ENCODE measurements at places on chromosomes 1 and 21.

DNA sequence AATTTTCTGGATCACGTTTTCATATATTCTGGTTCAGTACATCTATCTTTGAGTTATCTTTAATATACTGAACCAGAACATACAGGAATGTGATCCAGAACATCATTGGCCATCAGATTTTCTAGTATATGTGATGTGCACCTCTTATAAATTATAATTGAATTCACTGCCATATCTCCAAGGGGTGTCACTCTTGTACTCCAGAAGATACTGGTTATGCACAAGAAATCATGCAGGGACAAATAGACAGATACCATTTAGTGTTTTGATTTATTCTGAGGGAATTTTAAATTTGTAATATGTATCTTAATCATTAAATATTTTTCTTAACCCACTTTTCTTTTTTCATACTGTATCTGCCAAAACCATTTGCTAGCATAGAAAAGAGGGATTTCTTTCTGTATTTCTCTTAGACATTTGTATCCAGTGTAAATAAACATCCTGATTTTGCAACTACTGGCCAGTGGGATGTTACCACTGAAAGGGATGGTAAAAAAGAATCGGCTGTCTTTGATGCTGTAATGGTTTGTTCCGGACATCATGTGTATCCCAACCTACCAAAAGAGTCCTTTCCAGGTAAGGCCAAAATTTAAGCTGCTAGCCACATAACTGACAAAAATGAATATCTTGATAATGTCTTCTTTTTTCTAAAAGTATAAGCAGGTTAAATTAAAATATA, 16.7 kb downstream of the FMO3 start:
- no peaks in the 10 kb centered on the region for H3K36me3 ChIP-seq
- no peak overlapping the region for H3K4me3 ChIP-seq
- no peak for DNase-seq

- no peak overlapping the region for H3K27ac ChIP-seq
- no peaks in the 10 kb centered on the region for H3K4me1 ChIP-seq
- DNase-seq: no peak
Observed at GRCh38 chr1:46581681-46582455, 22.2 kb downstream of the MKNK1 start.

DNA sequence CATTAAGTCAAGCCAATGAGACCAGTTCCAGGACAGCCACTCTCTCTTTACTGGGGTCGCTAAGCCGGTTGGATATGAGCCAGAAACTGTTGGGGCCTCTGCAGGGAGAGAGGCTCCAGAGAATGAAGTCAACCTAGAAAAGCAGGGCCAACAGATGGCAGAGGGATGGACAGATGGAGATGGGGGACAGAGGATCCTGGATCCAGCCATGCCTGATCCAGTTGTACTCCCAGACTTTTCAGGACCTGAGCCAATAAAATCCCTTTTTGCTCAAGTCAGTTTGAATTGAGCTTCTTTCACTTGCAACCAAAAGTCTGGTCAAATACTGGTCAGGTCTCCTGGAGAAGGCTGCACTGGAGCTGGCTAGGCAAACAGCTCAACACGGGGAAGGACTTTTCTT, 2.2 kb downstream of the DHCR24 start:
- no peaks in the 10 kb centered on the region for H3K27me3 ChIP-seq
- no peak for DNase-seq
- peak overlapping the region; percentile 89 for H3K4me3 ChIP-seq
- peak overlapping the region; percentile 70 for H3K27ac ChIP-seq

GRCh38 chr1:160544647-160545046, 21.6 kb upstream of the SLAMF6 start:
- H3K36me3 ChIP-seq: no peaks in the 10 kb centered on the region
- H3K4me3 ChIP-seq: no peak overlapping the region
- DNase-seq: no peak
- H3K27ac ChIP-seq: no peak overlapping the region
- H3K27me3 ChIP-seq: peaks cover 5% of the 10 kb centered on the region

DNA sequence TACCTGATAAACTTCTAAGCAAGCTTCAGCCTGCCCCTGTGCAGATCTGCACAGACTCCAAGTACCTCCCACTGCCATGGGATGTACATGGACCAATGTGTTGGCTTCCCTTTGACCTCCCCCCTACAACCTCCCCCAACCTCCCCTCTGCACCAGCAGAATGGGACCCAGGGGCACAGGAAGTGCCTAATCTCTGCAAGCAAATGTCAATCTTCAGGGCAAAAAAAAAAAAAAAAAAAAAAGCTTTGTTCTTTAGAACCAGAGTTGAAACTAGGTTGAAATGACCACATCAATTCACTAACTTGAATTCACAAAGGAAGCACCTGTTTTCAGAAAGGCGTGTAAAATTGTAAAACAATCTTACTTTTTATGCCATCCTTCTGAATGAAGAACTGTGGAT, 53.9 kb upstream of the TIAM1 start:
- H3K27ac ChIP-seq: no peak overlapping the region
- no peak overlapping the region for H3K4me3 ChIP-seq
- no peaks in the 10 kb centered on the region for H3K27me3 ChIP-seq
- DNase-seq: no peak

- no peak overlapping the region for H3K4me3 ChIP-seq
- DNase-seq: no peak
- no peaks in the 10 kb centered on the region for H3K27me3 ChIP-seq
- H3K27ac ChIP-seq: no peak overlapping the region
- peaks cover 14% of the 10 kb centered on the region for H3K4me1 ChIP-seq
Observed at GRCh38 chr1:178364782-178365181, 132.0 kb downstream of the CLEC20A start.

- no peak for DNase-seq
- H3K4me3 ChIP-seq: no peak overlapping the region
- no peak overlapping the region for H3K27ac ChIP-seq
- no peaks in the 10 kb centered on the region for H3K36me3 ChIP-seq
Observed at GRCh38 chr1:20353836-20354235, 63.2 kb downstream of the VWA5B1 start.

- no peak overlapping the region for H3K27ac ChIP-seq
- no peak for DNase-seq
- no peak overlapping the region for H3K4me3 ChIP-seq
- H3K36me3 ChIP-seq: no peaks in the 10 kb centered on the region
- H3K4me1 ChIP-seq: no peaks in the 10 kb centered on the region
Observed at GRCh38 chr1:213295860-213296259, 244.8 kb downstream of the RPS6KC1 start.

GRCh38 chr1:29833581-29833980, 597.3 kb downstream of the PTPRU start:
- H3K27me3 ChIP-seq: no peaks in the 10 kb centered on the region
- H3K27ac ChIP-seq: no peak overlapping the region
- no peak overlapping the region for H3K4me3 ChIP-seq
- H3K4me1 ChIP-seq: no peaks in the 10 kb centered on the region
- DNase-seq: no peak

GRCh38 chr1:211683396-211684297, 8.2 kb upstream of the NEK2 start:
- no peaks in the 10 kb centered on the region for H3K27me3 ChIP-seq
- peaks cover 6% of the 10 kb centered on the region for H3K4me1 ChIP-seq
- H3K27ac ChIP-seq: no peak overlapping the region

DNA sequence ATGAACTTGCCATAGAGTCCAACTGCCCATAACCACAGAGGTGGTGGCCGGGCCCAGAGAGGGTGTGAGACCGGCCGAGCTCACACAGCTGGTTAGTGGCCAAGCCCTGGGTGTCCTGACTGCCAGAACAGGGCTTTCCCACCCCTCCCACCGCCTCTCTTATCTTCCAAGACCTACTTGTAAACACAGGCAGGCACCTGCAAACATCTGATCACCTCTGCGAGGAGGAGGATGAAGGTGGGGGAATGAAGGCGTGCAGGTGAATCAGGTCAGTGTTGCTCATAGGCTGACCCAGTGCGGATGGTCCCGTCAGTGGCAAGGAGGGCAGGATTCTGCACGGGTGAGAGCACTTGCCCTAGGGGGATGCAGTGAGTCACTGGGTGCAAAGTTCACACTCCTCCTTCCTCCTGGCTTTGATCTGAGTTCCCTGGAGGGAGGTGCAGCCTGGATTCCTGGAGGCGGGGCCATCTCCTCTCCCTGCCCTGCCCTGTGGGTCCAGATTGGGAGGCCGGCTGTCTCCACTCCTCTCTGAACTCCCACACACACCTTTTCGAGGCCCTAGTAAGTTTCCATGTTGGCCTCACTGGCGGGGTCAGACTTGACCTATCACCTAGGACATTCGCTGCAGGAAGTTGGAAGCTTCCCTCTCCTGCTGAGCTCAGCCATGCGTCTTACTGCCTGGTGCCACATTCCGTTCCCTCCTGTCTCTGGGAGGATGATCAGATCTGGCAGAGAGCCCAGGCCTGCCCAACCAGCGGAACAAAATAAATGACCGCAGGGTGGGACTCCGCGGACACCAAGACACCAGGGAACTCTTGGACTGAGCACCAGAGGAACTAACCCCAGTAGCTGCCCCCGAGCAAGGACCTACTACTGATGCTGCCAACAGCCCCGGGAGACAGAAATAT, 7.3 kb downstream of the UQCRHL start:
- H3K27ac ChIP-seq: peak overlapping the region; percentile 99
- H3K27me3 ChIP-seq: no peaks in the 10 kb centered on the region

- no peak overlapping the region for H3K27ac ChIP-seq
- H3K36me3 ChIP-seq: no peaks in the 10 kb centered on the region
- no peak overlapping the region for H3K4me3 ChIP-seq
Observed at GRCh38 chr1:59569198-59569597, 245.6 kb upstream of the HOOK1 start.

GRCh38 chr1:153344718-153345025, 4.0 kb downstream of the PGLYRP4 start:
- no peaks in the 10 kb centered on the region for H3K27me3 ChIP-seq
- no peak overlapping the region for H3K27ac ChIP-seq
- no peak overlapping the region for H3K4me3 ChIP-seq
- no peaks in the 10 kb centered on the region for H3K36me3 ChIP-seq

- no peaks in the 10 kb centered on the region for H3K36me3 ChIP-seq
- H3K4me1 ChIP-seq: no peaks in the 10 kb centered on the region
- H3K27me3 ChIP-seq: no peaks in the 10 kb centered on the region
Observed at GRCh38 chr1:96698342-96698983, 23.1 kb upstream of the PTBP2 start.

DNA sequence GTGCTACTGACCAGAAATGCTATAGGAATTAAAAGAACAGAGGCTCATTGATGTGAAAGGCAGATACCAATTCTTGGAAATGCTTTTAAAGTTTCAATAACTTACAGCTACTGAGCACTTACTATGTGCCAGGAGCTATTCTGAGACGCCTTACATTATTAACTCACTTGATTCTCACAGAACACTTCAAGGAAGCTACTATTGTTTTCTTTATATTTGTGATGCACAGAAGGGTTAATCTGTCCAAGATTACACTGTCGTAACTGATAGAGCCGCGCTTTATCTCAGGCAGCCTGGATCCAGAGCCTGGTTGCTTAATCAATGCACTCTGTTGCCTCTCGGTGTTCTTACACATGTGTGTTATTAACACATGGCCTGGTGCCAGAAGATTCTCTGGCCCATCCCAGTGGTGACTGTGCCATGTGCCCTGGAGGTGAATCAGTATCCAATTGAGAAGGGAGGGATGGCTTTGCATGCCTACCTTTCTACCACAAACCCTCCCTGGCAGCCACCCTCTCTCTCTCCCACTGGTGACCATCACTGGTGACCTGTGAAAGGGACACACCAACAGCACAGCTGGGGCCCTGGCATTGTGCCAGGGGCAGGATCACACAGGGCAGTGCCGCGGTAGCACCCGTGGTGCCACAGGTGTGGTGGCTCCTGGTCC, 8.8 kb downstream of the FMO1 start:
- no peaks in the 10 kb centered on the region for H3K36me3 ChIP-seq
- H3K4me1 ChIP-seq: peaks cover 42% of the 10 kb centered on the region
- H3K4me3 ChIP-seq: no peak overlapping the region
- DNase-seq: peak; percentile 89
- no peaks in the 10 kb centered on the region for H3K27me3 ChIP-seq

DNA sequence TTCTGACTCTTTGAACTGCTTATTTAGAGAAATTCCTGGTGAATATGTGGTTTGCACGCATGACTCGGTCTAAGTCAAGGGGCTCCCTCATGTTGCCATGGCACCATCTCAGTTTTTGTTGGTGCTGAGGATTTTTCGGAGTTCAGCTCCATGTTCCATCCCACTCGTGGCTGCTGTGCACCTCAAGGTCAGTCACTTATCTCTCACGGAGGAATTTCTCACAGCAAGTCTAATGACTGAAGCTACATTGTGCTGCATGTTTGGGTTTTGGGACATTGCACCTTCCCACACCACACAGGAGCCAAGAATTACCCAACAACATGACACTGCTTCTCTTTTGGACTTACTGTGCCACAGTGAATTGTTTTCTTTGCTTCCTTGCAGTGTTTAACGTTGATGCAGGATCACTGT, 269.9 kb downstream of the NCAM2 start:
- H3K27ac ChIP-seq: no peak overlapping the region
- no peaks in the 10 kb centered on the region for H3K36me3 ChIP-seq
- H3K4me1 ChIP-seq: no peaks in the 10 kb centered on the region
- H3K27me3 ChIP-seq: no peaks in the 10 kb centered on the region
- no peak overlapping the region for H3K4me3 ChIP-seq

- peaks cover 64% of the 10 kb centered on the region for H3K27me3 ChIP-seq
- no peaks in the 10 kb centered on the region for H3K36me3 ChIP-seq
- no peak for DNase-seq
- peak within 1 kb of the TSS; percentile 49 for H3K4me3 ChIP-seq
- no peak within 1 kb of the TSS for H3K27ac ChIP-seq
Observed at GRCh38 chr1:228734881-228735801, at the start of gene RHOU. RHOU (plus strand) TSS chr1:228735479; CDS start chr1:228735743, 264 bp downstream.

- H3K36me3 ChIP-seq: peaks cover 8% of the 10 kb centered on the region
- H3K27ac ChIP-seq: no peak overlapping the region
- H3K27me3 ChIP-seq: no peaks in the 10 kb centered on the region
- DNase-seq: no peak
- H3K4me3 ChIP-seq: no peak overlapping the region
Observed at GRCh38 chr1:247317702-247318101, 14.0 kb downstream of the ZNF496 start.

DNA sequence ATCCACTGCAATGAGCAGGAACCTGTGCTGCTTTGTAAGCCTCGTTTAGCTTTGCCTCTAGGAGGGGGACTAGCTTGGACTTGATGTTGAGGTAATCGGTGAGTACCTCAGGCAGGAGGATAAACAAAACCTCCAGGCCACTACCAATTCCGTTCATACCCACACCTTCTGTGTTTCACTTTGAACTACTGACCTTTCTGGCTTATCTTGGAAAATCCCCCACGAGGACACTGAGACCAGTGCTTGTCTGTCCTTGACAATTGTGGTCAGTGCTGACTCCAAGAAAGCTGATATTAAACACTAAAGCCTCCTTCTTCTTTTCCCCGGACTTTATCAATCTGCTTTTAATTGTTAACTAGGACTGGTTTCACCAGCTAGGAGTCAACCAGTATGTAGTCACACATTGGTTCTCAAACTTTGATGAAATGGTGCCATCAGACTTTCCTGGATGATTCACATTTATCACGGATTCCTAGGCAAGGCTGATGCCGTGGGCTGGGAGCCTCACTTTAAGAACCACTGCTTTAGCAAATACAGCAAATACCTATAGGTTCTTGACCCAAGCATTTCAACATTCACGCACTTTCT, 52.7 kb downstream of the TGFB2 start:
- peak overlapping the region; percentile 63 for H3K27ac ChIP-seq
- H3K27me3 ChIP-seq: no peaks in the 10 kb centered on the region
- peaks cover 13% of the 10 kb centered on the region for H3K4me1 ChIP-seq
- peaks cover 2% of the 10 kb centered on the region for H3K36me3 ChIP-seq

Measured in keratinocyte (primary cell).